Stimulated activated CD4-positive, alpha-beta T cell treated with anti-CD3 and anti-CD28 coated beads, Interleukin-15, amount 100 ng/mL, for 1 hour (primary cell): ENCODE measurements at places on chromosomes 4 and X.

- DNase-seq, result no peak
These were observed 77.8 kb downstream of the GRID2 start for GRCh38 chr4:92381616-92382015.

DNA sequence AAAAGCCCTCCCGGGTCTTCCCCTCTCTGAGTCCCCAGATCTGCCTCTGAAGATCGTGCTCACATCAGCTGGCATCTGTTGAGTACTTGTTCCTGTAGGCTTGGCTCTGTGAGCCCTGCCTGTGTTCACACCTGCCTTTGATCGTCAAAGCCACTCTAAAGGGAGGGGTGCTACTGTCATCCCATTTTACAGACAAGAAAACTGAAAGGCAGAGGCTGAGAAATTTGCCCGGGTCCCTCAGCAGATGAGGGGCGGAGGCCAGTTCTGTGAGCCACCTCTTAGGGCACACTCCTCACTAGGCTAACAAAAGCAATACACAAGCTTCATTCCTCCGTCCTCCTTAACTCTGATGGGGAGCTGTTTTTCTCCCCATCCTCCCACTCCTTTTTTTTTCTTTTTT, 655 bp downstream of the CYTL1 start:
- DNase-seq, result no peak

DNA sequence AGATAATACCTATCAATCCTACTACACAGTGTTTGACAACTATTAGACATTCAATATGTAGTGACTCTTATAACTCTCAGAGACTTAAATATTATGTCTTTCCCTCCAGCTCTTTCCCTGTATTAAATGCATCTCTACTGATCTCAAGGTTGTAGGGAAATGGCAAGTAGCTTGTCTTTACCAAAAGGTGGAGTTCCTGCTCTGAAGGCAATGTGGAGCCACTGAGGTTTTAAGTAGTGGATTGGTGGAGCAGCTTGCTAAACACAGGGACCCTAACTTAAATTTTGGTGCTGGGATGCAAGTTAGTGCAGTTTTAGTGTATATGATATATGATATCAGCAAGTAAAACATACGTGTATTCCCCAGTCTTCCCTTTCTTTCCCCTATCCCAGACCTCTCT, 13.1 kb downstream of the FNIP2 start:
- no peak for DNase-seq

DNA sequence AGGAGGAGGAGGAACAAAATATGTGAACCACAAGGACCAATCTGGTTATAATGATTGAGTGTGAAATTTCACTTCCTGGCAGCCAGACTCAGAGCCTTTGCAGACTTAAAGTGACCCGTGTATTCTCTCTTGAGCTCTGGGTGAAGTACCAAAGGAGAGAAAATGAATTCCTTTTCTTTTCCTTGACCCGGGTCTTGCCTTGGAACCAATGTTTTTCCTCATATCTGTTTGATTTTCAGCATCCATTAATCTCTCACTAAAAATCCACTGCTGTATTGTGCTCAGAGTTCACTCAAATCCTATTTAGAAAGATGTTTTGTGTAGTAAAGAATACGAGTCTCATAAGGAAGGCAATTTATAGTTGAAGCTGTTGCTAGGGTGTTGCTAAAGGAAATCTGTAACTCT, 78.3 kb upstream of the C1QTNF7 start:
- no peak for DNase-seq

GRCh38 chr4:163701916-163702315, 207.4 kb downstream of the TMA16 start:
- DNase-seq, result no peak

DNA sequence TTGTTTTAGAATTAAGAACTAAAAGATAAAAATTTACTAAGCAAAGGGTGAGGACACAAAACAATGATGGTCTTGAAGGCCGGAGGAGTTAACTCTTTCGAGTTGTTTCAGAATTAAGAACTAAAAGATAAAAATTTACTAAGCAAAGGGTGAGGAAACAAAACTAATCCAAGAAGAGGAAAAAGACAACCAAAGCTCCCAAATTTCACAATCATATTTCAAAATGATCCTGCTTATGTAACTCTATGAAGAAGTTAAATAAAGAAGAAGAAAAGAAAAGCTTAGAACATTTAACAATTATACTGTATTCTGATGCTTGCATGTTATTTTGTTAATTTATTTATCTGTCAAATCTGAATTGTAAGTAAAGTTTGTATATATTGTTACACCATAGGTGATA, 154.8 kb upstream of the SLIT2 start:
- DNase-seq, result no peak

- no peak for DNase-seq
These were observed 28.1 kb downstream of the ADAM29 start for GRCh38 chr4:174946246-174946645.

- DNase-seq, result no peak
These were observed 3.9 kb downstream of the PAGE3 start for GRCh38 chrX:55260806-55261205.

DNA sequence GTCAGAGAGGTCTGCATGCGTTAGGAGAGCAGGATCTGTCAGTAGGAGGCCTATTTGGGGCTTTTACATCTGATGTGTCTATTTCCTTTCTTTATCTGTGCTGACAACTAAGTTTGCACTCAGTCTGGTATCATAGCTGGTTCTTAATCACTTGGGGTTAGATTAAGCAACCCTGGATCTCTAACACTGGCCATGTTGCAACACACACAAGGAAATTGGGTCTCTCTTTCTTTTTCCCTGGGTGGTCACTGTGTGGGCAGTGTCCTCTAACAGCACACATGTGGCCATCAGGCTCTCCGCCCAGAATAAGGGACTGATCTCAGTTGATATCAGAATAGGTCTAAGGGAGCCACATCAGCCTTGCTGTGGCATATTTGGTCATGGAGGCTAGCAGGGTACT, 38.9 kb downstream of the IGFBP7 start:
- DNase-seq, result no peak

DNA sequence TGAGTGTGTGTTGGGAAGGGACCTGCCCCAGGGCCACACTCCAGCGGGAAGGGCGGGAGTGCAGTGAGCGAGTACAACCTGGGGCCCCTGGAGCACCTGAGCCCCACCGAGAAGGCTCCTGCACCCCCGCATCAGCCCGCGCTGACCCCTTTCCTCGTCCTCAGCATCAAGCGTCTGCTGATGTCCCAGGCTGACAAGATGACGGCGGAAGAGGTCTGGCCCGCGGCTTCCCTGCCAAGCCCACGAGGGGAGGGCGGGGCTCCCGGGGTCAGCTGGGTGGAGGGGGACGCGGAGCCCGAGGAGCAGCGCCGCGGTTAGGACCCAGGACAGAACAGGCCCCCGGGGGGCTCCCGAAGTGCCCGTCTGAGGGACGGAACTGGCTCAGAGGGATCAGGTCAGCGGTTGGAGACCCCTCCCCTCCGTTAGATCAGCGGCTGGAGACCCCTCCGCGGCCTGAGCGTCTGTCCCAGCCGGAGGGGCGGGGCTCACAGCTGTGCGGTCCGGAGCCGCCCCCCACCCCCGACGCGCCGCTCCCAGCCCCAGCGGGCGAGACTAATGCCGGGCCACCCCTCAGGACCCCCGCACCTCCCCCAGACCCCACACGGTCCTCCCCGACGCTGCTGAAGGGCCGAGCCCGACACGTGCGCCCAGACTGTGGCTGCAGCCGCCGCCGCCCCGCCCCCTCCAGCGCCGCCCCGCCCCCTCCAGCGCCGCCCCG, 6.7 kb downstream of the MYL5 start:
- DNase-seq, result no peak

DNA sequence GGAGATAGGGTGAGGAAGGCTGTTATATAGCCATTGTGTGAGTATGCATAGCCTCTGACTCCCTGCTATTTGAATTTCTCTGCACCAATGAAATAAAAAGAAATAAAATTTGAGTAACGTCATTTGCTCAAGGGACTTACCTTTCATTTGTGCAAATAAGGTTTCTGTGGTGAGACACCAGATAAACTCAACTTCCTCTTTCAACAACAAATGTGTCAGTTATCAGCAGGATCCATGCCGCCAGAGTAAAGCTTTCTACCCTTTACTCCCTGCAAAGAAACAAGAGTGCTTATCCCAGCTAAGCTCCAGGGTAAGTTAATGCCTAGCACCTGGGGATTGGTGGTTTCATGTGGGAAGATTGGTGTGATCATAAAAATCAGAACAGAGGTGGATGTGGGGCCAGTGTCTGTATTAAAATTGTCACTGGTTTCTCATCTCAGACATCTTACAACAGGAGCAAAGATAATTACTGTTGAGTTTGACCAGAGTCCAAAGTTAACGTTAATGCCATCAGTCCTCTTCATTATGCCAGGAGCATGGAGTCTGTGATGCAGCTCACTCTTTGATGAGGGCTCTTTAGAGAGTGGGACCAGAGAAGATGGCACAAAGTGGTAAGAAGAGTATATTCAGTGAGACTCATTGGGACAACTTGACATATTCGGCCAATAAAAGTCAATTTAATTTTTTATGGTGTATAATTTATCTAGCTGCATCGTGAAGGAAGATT, at the start of gene P2RY10:
TSS of gene P2RY10 (plus strand) at position 206 of the 727 bp plus-strand sequence. CDS start 15,130 bp downstream, outside the sequence.
- DNase-seq, result no peak

GRCh38 chrX:1111601-1112300, 100.7 kb downstream of the CRLF2 start:
- DNase-seq, result no peak

DNA sequence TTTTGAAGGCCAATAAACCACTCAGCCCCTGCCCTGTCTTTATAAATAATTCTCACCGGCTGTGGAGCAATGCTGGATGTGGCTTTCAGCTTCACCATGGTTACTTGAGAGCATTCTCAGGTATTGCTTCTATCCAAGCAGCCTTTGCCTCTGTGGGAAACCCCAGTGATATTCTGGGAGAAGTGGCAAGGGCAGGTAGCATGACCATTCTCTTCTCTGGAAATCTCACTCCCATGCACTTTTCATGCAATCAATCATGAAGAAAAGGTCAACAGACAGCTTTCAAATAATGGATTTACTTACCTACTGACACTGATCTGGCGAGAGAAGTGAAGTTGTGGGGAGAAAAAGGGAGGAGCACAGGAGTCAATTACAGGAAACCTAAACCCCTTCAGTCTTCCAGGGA, 49.5 kb downstream of the UNC5C start:
- no peak for DNase-seq

DNA sequence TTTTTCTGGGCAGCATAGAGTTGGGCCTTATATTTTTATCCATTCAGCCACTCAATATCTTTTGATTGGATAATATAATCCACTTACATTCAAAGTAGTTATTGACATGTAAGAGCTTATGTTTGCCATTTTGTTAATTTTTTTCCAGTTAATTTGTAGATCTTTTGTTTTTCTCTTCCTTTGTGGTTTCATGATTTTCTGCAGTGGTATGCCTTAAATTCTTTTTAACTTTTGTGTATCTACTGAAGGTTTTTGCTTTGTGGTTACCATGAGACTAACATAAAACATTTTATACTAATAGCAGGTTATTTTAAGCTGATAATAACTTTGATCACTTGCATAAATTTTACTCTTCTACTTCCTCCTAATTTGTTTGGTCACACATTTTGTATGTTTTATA, 140.8 kb upstream of the GATB start:
- no peak for DNase-seq

DNA sequence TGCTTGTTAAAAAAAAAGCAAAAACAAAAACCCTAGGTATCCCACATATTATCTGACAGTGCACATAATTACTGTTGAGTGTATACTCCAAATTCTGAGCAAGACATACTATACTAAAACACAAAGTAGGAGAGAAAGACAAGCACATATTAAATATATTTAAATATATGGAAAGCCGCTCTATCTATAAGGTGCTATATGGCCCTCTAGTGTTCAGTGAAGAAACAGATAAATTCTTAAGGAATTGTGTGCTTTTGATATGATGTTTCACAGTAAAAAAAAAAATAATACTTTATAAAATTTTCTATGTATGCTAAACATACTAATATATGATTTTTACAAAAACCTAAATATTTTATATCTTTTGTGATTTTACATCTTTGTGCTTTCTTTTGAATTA, 137.8 kb downstream of the FBXW7 start:
- DNase-seq, result no peak

- DNase-seq, result no peak
These were observed 20.9 kb downstream of the NFKB1 start for GRCh38 chr4:102522031-102522440.

DNA sequence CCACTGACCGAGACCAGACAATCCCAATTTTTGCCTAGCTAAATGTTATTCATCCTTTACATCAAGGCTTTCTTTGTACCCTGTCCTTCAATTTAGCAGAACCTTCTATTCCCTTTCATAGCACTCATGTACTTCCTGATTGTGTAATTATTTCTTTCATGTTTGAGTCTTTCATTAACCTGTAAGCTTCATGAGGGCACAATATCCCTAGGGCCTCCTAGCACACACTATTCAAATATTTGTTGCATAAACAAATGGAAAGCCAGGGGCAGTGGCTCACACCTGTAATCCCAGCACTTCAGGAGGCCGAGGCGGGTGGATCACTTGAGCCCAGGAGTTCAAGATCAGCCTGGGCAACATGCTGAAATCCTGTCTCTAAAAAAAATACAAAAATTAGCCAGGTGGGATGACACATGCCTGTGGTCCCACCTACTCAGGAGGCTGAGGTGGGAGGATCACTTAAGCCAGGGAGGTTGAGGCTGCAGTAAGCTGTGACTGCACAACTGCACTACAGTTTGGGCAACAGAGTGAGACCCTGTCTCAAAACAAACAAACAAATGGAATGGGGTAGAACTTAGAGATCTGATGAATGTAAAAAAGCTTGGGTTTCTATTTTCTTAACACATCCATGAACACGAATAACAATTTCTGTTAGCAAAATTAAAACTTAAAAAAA, 59.0 kb downstream of the SAT1 start:
- no peak for DNase-seq

- no peak for DNase-seq
These were observed 131.7 kb downstream of the EPHA5 start for GRCh38 chr4:65538571-65538970.

DNA sequence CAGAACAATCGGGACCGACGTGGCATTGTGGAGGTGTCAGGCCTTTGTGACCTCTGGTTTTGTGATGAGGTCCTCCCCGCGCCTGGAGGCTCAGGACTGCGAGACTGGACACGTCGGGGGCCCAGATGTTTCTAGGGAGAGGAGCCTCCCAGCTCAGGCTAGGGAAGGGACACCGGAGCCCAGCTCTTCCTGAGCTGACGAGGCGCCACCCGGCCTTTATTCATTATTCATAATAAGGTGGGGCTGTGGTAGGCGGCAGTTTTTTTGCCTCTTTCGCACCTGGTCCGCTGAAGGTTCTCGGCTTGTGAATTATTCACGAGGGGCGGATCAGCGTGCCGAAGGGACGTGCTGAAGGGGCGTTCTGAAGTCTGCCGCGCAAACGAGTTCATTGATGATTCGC, 2.3 kb upstream of the UBA1 start:
- DNase-seq, result peak; percentile 2

DNA sequence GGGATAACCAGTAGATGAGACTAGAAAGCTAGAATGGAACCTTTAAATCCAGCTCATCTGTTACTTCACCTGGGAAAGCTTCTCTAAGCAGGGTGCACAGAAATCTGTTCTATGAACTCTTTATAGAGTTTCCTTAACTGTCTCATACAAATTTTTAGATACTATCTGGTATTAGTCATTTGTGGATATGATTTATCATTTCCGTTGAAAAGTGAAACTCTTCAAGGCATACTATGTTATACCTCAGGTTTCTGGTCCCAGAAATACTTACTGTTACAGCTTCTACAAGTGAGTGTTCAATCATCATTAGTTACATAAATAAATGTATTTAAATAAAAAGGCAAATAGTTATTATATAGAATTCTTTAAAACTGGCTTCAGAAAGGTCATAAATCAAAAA, 298.3 kb upstream of the AGA start:
- no peak for DNase-seq

GRCh38 chr4:154018659-154019058, 229.8 kb upstream of the SFRP2 start:
- no peak for DNase-seq

- DNase-seq, result no peak
These were observed 30.2 kb downstream of the TRO start for GRCh38 chrX:54950730-54951375.
